ENCODE measurements at places on chromosomes 12 and 14.

DNA sequence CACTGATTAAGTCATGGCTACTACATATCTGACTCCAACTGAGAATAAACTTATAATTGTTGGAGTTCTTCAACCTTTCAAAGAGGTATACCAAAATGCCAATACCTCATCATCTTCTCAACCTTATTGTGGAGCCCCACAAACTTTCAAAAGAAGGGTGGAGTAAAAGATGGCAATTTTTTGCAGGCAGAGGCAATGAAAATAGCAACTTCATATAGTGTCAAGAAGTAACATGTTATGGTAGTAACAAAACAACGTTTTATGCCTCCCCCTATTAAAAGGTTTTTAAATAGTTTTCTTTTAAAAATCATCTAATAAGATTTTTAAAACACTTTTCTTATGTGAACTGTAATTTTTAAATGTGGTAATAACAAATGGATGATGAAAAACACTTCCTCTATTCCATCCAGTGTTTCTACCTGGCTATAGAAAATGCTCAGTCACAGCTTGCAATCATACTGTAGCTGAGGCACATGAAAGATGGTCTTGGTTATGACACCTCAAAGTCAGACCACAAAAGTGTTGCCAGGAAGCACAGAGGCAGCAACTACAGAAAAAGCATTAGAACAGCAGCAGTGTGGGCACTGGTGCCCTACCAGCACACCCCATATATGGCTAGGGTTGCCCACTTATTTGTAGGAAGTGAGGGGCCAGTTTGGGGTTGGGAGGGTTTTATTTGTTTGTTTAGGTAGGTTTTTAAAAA is 7.0 kb downstream of the PPP1R12A start:
- peak; percentile 33 for DNase-seq
- H3K4me3 ChIP-seq = no peak overlapping the region

- H3K36me3 ChIP-seq = peaks cover 37% of the 10 kb centered on the region
- no peaks in the 10 kb centered on the region for H3K27me3 ChIP-seq
- H3K4me1 ChIP-seq = peaks cover 55% of the 10 kb centered on the region
Measured at GRCh38 chr14:50039734-50040400, 76.5 kb downstream of the VCPKMT start.

- no peaks in the 10 kb centered on the region for H3K27me3 ChIP-seq
- no peak for DNase-seq
- peaks cover 22% of the 10 kb centered on the region for H3K4me1 ChIP-seq
- no peak overlapping the region for H3K4me3 ChIP-seq
- peak overlapping the region; percentile 42 for H3K27ac ChIP-seq
Measured at GRCh38 chr12:103373088-103373523, 122.7 kb downstream of the C12orf42 start.

GRCh38 chr14:103545219-103545914 is 16.4 kb downstream of the TRMT61A start:
- H3K4me3 ChIP-seq = no peak overlapping the region
- no peaks in the 10 kb centered on the region for H3K36me3 ChIP-seq
- peaks cover 2% of the 10 kb centered on the region for H3K27me3 ChIP-seq
- no peak overlapping the region for H3K27ac ChIP-seq
- H3K4me1 ChIP-seq = no peaks in the 10 kb centered on the region

DNA sequence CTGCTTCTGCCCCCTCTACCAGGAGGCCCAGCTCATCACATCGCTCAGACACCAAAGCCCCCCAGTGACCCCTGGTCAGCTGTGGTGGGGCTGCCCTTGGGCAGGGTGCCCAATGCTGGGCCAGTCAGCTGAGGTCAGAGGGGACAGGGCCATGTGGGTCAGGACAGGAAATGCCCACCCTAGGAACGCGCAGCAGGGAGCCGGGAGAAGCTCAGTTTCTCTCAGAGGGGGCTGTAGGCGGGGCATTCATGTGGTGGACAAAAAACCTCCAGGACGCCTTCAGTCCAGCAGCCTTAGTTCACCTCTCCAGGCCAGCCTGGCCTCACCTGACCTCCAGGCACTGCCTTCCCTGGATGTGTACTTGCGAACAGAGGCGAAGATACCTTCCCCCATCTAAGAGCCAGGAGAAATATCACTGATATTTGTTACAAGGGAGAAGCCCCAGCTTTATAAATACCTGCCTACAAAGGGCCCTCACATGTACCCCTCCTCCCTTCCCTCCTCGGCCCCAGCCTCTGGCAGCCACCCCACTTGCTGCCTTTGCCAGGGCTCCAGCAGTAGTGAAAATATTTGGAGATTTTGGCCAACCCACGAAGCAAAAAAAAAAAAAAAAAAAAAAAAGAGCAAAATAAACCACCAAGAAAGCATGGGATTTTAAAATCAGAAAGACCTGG is 41.9 kb upstream of the PLEKHG6 start:
- H3K27ac ChIP-seq = no peak overlapping the region
- no peak overlapping the region for H3K4me3 ChIP-seq
- DNase-seq = no peak
- peaks cover 6% of the 10 kb centered on the region for H3K27me3 ChIP-seq

GRCh38 chr12:127008755-127009403 is 1258.1 kb upstream of the TMEM132C start:
- H3K27me3 ChIP-seq = peaks cover 9% of the 10 kb centered on the region
- H3K27ac ChIP-seq = no peak overlapping the region
- no peak overlapping the region for H3K4me3 ChIP-seq
- H3K4me1 ChIP-seq = no peaks in the 10 kb centered on the region

GRCh38 chr12:38367506-38367905 is 50.9 kb downstream of the ALG10B start:
- no peaks in the 10 kb centered on the region for H3K27me3 ChIP-seq
- no peaks in the 10 kb centered on the region for H3K36me3 ChIP-seq
- DNase-seq = no peak
- H3K4me1 ChIP-seq = no peaks in the 10 kb centered on the region
- H3K4me3 ChIP-seq = no peak overlapping the region

GRCh38 chr12:52415870-52416750 is 10.0 kb upstream of the KRT82 start:
- H3K4me1 ChIP-seq = no peaks in the 10 kb centered on the region
- H3K27me3 ChIP-seq = no peaks in the 10 kb centered on the region
- H3K4me3 ChIP-seq = no peak overlapping the region
- DNase-seq = no peak

GRCh38 chr14:70907176-70907995 is at the start of gene PCNX1:
Gene PCNX1, plus strand, starts transcription at chr14:70907459. Its CDS starts 392 bp downstream, at chr14:70907851.
- peaks cover 12% of the 10 kb centered on the region for H3K36me3 ChIP-seq
- H3K27me3 ChIP-seq = no peaks in the 10 kb centered on the region
- peak; percentile 92 for DNase-seq

GRCh38 chr12:99915251-99916082 is 69.3 kb downstream of the ANKS1B start:
- DNase-seq = no peak
- no peaks in the 10 kb centered on the region for H3K27me3 ChIP-seq
- no peaks in the 10 kb centered on the region for H3K36me3 ChIP-seq
- H3K4me1 ChIP-seq = no peaks in the 10 kb centered on the region
- no peak overlapping the region for H3K4me3 ChIP-seq

- peaks cover 13% of the 10 kb centered on the region for H3K27me3 ChIP-seq
- DNase-seq = no peak
- H3K27ac ChIP-seq = no peak overlapping the region
- H3K36me3 ChIP-seq = no peaks in the 10 kb centered on the region
Measured at GRCh38 chr14:56056031-56056430, 62.2 kb upstream of the PELI2 start.

DNA sequence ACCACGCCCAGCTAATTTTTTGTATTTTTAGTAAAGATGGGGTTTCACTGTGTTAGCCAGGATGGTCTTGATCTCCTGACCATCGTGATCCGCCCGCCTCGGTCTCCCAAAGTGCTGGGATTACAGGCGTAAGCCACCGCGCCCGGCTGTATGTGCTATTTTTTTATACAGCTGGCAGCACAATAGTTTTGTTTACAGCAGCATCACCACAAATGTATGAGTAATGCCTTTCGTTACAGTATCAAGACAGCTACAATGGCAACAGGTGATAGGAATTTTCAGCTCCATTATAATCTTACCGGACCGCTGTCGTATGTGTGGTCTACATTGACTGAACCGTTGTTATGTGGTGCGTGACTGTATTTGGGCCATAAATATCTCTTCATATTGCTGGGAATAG is 11.6 kb upstream of the MDM2 start:
- no peaks in the 10 kb centered on the region for H3K36me3 ChIP-seq
- H3K27ac ChIP-seq = no peak overlapping the region
- DNase-seq = no peak

DNA sequence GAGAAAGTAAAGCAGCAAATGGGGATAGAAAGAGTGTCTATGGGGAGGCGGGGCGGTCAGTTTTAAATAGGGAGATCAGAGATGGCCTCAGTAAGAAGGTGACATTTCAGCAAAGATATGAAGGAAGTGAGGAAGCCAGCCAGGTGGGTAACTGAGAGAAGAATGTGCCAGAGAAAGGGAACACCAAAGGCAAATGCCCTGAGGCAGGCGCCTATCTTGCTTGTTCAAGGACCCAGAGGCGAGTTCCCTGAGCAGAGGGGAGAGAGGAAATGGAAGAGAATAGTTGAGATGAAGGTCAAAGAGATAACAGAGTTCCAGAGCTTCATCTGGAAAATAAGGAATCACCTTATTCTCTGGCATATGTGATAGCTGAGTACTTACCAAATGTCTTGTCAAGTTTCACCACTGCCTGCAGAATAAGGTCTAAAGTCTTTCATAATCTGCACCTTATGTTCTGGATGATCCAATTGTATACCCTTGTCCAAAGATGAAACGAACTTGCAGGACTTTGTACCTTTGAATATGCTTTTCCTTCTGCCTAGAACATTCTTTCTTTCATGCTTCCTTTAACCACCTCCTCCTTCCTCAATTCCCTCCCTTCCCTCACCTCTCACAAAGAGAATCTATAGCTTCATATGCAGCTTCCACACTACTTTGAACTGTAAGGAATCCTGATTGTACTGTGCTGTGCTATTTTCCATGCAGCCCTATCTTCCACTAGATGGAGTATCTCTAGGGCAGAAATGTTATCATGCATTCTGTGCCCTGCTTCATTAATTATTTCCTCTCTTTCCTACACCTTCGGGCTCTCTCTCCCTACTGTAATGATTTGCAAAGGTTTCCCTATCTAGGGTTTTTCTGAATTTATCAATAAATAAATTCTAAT is 38.5 kb downstream of the GNPTAB start:
- peaks cover 37% of the 10 kb centered on the region for H3K36me3 ChIP-seq
- no peak for DNase-seq
- H3K27ac ChIP-seq = peak overlapping the region; percentile 85
- peaks cover 42% of the 10 kb centered on the region for H3K4me1 ChIP-seq
- no peak overlapping the region for H3K4me3 ChIP-seq

DNA sequence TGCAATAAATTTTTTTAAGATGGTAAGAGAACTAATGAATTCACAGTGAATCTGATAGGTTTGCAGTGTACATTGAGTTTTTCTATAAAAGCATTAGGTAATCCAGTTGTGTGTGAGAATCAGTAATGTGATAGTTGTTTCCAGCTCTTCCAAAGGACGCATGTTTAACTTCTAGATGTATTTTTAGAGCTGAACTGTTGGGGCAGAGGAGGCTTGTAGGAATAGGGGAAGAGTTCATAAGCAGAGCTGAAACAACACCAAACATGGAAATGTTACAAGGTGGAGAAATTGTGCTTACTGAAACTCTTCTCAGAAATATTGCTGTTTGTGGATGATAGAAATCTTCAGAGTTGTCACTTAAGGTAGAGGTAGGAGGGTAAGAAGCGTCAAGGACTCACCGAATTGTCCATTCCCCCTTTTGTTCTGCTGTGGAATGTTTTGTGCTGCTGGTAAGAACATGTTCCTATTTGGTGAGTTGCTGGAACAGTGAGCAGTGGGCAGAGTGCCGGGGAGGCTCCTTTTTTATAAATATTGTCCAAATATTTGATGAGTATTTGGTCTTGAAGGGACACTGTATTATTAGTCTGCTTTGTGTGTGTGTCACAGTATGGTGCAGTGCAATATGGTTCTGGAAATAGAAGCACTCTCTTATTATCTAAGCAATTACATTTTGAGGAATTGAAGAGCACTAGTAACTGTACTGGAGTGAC is 76.7 kb downstream of the ANO6 start:
- no peaks in the 10 kb centered on the region for H3K4me1 ChIP-seq
- no peak for DNase-seq
- peaks cover 4% of the 10 kb centered on the region for H3K36me3 ChIP-seq

DNA sequence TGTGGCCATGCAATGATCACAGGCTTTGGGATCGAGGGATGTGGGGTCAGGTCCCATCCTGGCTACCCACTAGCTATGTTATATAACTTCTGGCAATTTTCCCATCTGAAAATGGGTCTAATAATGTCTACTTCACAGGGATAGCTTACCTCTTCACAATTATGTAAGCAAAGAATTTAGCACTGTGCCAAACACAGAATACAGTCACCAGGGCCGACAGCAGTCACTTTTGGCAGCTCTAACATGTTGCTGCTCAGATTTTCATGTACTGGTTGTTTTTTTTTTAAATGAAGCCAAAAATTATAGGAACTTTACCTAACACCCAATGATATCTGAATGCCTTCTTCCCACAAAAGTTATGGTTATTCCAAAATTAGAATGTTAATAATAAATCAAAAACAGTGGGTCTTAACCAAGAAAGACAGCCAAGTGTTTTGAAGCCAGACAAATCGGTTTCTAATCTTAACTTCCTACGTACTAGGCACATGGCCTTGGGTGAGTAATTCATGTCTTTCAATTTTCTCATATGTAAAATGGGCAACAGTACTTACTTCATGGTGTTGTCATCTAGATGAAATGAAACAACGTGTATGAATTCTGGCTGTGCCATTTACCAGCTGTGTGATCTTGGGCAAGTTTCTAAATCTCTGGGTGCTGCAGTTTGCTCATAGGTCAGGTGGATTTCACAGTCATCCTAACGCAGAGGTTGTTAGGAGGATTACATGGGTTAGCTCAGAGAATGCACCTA is 13.0 kb upstream of the PCED1B start:
- H3K4me1 ChIP-seq = peaks cover 17% of the 10 kb centered on the region
- H3K36me3 ChIP-seq = no peaks in the 10 kb centered on the region
- no peak overlapping the region for H3K4me3 ChIP-seq
- no peak for DNase-seq

- peaks cover 26% of the 10 kb centered on the region for H3K4me1 ChIP-seq
- no peak for DNase-seq
- no peak overlapping the region for H3K4me3 ChIP-seq
- H3K27ac ChIP-seq = no peak overlapping the region
Measured at GRCh38 chr14:72513965-72514659, 379.8 kb downstream of the DPF3 start.

- no peaks in the 10 kb centered on the region for H3K4me1 ChIP-seq
- H3K4me3 ChIP-seq = no peak overlapping the region
- no peak for DNase-seq
- H3K36me3 ChIP-seq = no peaks in the 10 kb centered on the region
- H3K27me3 ChIP-seq = peaks cover 35% of the 10 kb centered on the region
- H3K27ac ChIP-seq = no peak overlapping the region
Measured at GRCh38 chr12:106080041-106080790, 58.5 kb downstream of the NUAK1 start.

DNA sequence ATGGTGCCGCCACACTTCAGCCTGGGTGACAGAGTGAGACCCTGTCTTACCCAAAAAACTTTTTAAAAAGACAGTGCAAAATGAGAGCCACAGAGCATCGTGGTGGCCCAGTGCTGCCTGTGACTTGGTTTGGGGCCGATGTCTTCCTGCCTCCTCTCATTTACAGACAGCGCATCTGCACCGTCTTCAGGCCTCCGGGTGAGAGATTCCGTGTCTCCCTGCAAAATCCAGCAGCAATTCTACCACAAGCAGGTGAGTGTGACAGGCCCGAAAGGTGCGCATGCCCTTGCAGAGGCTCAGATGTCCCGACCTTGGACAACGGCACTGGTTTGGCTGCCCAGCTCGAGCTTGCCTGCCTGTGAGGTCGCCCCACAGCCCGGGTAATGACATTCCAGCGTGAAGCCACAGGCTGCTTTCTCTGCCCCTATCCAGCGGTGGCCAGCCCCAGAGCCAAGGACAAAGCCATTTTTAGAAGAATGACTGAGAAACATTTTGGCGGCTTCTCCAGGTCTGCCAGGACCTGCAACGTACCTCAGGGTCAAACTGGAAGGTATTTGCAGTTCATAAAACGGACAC is 70.3 kb upstream of the RFLNA start:
- peaks cover 13% of the 10 kb centered on the region for H3K4me1 ChIP-seq
- peaks cover 44% of the 10 kb centered on the region for H3K27me3 ChIP-seq
- H3K4me3 ChIP-seq = no peak overlapping the region
- no peaks in the 10 kb centered on the region for H3K36me3 ChIP-seq
- no peak overlapping the region for H3K27ac ChIP-seq
